ENCODE measurements at places on chromosomes 11 and 22.
A peak's percentile ranks its signal among the peaks of the same experiment; 100 is the strongest.

- no peak for DNase-seq
These were observed 21.7 kb downstream of the TIMP3 start for GRCh38 chr22:32823024-32823730.

DNA sequence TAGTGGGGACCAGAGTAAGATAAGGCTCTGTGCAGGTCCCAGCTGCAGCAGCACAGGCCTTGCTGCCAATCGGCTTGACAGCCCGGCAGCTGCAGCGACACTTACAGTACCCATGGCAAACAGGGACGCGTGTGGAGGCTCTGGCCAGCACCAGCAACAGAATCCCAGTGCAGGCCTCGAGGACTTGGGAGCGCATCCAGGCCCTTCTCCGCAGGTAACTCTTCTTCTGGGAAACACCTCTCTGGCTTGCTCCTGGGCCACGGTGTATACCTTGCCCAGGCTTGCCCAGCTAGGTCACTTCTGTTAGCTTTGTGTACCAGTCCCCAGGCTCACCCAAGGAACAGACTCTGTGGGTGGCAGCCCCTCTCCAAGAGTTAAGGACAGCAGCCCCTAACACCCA, 126.7 kb downstream of the CTTN start:
- no peak for DNase-seq

DNA sequence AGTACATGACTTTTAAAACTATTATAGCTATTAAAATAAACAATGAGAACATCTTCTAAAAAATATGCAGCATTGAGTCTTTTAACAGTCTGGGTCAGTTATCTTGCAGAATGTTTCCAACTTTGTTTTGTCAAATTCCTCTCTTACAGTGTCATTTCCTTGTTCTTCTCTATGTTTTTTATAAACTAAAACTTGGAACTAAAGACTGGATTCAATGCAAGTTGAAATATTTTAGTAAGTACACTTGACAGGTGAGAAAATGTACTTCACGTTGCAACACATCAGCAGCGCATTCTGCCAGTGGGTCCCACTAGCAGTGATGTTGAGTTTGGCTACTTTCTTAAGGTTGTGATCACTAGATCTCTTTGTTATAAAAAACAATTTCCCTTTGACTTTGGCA, 1407.6 kb upstream of the RAG2 start:
- no peak for DNase-seq

- DNase-seq, result no peak
These were observed 3.3 kb downstream of the NPAT start for GRCh38 chr11:108218912-108219783.

- no peak for DNase-seq
These were observed 23.6 kb downstream of the XKR3 start for GRCh38 chr22:16801571-16801970.

DNA sequence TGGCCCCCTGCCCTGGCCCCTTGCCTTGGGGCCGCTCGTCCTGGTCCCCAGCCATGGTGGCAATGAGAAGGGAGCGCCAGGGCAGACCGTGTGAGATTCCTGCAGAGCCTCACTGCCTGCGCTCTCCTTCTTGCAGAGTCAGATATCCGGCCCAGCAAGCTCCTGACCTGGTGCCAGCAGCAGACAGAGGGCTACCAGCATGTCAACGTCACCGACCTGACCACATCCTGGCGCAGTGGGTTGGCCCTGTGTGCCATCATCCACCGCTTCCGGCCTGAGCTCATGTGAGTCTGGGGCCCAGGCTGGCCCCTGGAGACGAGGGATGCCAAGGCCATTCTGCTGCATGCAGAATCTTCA, 114.1 kb downstream of the MICAL2 start:
- DNase-seq, result peak; percentile 65

DNA sequence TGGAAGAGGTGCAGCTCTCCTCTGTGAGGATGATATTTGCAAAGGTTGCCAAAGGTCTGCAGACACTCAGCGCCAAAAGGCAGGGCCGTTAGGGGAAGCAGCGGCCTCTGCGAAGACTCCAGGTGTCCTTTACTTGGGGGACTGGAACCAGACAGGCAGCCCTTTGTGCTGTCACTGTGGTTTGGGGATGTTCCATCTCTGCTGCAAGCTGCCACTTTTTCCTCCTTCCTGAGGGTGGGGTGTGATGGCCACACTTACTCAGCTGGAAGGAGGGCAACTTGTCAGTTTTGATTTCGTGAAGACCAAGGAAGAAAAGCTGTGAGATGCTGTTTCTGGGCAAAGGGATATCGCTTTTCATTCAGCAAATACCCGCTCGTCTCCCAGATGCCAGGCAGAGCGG, 96.5 kb upstream of the PRR5 start:
- no peak for DNase-seq

GRCh38 chr11:102924851-102925380, 30.6 kb downstream of the MMP13 start:
- DNase-seq, result no peak

GRCh38 chr11:46237248-46238077, 40.0 kb upstream of the CREB3L1 start:
- DNase-seq, result peak; percentile 89

- DNase-seq, result no peak
These were observed 47.2 kb upstream of the ADA2 start for GRCh38 chr22:17266251-17266971.

DNA sequence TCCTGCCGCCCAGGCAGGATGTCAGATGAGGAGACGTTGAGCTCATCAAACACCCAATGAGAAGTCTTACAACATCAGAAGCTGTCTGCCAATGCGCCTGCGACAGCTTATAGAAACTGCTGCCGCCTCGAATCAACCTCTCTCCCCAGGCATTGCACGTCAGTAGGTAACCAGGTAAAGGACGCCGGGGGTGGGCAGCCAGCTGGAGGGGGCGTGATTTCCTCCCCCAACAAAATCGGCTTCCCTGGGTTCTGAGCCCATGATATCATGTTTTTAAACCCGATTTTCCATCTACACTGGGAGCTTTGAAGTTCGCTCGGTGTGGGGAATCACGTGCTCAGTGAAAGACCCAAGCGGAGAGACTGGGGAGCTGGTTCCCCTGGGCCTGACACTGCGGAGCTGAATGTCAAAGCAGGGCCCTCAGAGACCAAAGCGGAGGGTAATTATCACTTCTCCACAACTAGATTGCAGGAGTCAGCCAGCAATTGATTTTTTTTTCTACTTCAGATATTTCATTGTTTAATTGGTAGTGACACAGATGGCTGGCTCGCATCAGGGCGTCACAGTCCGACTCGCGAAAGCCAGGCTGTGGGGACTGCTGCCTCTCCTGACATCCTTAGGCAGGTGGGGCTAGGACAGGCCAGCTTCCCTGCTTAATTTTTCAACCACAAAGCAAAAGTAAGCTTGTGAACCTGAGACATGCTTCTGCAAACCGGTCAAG, 15.4 kb downstream of the FAM83F start:
- no peak for DNase-seq

GRCh38 chr11:72026090-72026489, 27.4 kb downstream of the IL18BP start:
- DNase-seq, result no peak

- no peak for DNase-seq
These were observed 85.8 kb upstream of the NARS2 start for GRCh38 chr11:78660471-78660870.

GRCh38 chr22:19909350-19910179, 32.0 kb upstream of the COMT start:
- peak; percentile 89 for DNase-seq
